ENCODE measurements at places on chromosomes 11 and 22. TPM values are rescaled to one million over a fixed set of nuclear protein-coding genes. Genes with fewer than 3 reads are reported as not detected.

GGT1 gene
- 9.1 TPM for polyA plus RNA-seq

DNA sequence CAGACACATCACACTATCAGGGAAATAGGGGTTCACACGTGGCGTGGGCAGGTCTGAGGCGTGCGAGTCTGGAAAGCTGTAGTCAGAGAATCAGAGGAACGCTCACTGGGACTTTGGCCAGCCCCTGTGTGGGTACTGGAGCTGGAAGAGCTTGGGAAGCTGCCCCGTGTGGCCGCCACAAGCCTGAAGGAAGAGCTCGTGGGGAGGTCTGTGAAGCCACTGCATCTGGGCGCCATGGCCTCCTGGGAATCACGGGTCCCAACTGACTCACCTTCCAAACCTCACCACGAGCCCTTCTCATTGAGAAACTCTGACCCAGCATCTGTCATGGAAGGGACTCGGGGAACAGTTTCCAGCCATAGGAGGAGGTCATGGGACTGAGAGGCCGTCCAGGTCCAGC, 5.9 kb upstream of the MRGPRF start:
- DNase-seq = no peak

DNA sequence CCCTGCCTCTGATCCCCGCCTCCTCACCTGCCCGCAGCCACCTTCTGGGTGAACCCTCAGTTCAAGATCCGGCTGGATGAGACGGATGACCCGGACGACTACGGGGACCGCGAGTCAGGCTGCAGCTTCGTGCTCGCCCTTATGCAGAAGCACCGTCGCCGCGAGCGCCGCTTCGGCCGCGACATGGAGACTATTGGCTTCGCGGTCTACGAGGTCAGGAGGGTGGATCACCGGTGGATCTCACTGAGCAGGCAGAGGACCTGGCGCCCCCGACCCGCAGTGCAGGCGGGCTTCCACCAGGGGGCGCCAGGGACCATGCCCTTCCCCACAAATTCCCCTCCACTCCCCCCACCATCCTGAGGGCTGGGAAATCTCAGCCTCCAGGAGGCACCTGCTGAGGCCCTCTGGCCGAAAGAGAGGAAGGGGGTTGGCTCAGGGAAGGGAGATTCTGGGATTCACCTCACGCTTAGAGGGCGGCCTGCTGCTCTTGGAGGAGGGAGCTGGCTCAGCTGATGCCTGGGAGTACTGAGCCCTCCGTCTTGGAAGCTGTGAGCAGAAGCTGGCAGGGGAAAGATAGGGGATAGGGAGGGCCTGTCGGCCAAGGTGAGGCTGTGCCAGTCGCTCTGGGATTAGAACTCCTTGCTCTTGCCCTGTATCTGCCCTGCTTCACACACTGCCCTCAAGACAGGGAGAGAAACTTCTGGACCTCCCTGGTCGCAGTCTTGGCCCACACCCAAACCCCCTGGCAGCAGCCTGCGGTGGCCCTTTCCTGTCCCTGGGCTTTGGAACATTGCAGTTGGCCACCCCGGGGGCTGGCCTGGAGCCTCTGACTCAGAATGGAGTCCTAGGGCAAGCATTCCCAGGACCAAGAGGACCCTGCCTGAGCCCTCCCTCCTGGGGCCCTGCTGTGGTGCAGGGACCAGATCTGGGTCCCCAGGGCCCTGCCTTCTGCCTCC, 23.2 kb downstream of the CAPN1 start:
- DNase-seq = no peak

GRCh38 chr22:46090631-46091201, 59.6 kb upstream of the PPARA start:
- DNase-seq = no peak

GRCh38 chr11:107413352-107413751, 44.3 kb downstream of the CWF19L2 start:
- DNase-seq = no peak

DNA sequence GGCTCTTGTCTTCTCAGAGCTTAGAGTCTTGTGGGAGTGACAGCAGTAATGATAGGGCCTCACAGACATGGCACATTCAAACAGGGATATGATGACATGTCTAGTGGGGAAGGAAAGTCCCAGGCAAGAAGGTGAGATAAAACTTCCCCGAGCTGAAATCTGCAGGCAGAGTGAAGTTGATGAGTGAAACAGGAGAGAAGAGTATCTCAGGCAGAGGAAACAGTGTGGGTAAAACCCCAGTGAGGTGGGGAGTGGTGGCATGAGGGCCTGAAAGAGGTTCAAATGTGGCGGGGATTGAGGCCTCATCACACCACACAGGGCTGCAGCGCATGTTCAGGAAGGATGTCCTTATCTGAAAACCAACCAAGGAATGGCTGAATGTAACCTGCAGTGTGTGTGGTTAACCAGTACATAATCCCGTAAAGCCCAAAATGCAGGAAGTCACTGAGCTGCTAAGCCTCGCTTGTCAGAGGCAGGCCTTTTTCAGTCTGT, 153.8 kb upstream of the E2F8 start:
- no peak for DNase-seq

DNA sequence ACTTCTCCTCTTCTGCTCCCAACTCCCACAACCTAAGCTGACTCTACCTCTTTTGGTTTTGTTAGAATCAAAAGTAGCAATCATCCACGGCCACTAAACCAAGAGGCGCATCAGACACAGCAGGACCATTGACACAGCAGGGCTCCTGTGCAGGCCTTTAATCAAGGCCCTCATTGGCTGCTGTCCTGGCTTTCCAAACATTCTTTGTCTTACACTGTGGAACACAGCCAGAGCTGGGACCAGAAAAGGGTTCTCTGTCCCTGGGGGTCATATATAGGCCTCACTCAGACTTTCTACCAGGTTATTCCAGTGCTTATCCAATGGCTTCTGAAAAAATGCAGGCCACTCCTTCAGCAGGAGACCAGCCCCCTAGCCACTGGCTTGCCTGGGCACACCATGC, 212.7 kb upstream of the NTM start:
- no peak for DNase-seq

DNA sequence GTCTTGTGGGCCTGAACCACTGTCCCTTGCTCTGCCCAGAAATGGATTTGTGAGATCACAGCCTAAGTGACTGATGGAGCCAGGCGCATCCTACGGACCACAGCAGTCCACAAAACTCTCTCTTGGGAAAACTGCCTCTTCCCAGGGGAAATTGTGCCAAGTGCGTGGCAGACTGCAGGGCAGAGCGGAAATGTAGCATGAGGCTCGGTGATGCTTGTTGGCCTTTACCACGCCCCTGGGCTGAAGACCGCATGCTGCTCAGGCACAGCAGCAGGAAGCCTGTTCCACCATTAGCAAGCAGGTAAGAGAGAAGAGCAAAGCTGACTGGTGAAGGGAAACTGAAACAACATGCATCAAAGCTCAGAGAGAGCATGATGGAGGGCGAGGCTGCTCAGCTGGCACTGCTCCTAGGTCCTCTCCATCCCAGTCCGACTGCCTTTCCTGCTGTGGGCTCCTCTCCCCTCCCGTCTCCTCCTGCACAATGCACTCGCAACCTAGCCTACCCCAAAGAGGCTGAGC, 26.5 kb upstream of the SCARF2 start:
- no peak for DNase-seq

- no peak for DNase-seq
Measured at GRCh38 chr22:29128891-29129807, 56.3 kb downstream of the KREMEN1 start.

GRCh38 chr22:39144101-39144767, 8.2 kb downstream of the CBX7 start:
- peak; percentile 53 for DNase-seq
